ENCODE measurements at places on chromosomes 1 and 21.

GRCh38 chr1:8025671-8026144, 401 bp downstream of the ERRFI1 start:
- DNase-seq: no peak

- no peak for DNase-seq
Observed at GRCh38 chr1:173479649-173480048, 2.5 kb downstream of the PRDX6 start.

- no peak for DNase-seq
Observed at GRCh38 chr1:6007318-6008083, 15.3 kb upstream of the NPHP4 start.

DNA sequence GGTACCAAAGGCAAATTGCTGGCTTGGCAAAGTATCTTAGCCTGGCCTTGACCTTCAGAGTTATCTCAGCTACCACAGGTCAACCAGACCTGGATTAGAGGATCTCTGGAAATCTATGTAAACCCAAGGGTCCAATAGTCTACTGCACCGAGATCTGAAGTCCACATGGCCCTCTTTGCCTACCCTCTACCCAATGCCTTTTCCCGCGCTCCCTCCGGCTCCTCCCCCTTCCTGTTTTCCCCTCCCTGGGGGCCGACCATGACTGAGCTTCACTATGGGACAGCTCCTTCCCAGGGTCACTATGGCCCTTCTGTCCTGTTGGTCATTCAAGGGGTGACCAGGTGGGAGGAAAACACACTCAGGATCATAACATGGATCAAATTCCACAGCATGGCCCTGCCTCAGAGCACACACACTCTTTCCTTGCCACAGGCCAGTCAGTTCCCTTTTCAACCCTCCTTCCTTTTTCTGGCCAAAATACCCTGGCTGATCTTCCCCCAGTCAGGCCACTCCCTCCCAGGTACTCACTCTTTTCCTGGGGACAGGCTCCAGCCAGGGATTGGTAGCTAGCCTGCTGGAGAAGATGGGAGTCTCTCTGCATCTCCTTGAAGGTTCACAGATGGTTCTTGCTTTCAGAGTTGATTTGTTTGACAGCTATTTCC, 19.1 kb upstream of the TMEM183A start:
- DNase-seq: no peak

DNA sequence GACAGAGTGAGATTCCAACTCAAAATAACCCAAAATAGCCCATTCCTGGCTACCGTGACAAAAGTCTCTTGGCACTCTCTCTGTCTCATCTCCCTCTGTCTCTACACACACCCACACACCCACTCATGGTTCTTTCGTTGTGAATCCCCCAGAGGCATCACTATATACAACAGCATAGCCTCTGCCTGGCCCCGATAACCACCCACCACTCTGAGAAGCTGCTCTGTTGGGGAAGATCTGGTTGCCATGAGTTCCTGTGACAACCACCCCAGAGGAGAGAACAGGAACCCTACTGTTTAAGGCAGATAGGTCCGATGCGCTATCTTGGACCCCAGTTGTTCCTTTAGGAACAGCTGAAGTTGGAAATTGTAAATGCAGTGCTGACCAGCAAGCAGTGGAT, 70.4 kb upstream of the LYST start:
- DNase-seq: no peak

DNA sequence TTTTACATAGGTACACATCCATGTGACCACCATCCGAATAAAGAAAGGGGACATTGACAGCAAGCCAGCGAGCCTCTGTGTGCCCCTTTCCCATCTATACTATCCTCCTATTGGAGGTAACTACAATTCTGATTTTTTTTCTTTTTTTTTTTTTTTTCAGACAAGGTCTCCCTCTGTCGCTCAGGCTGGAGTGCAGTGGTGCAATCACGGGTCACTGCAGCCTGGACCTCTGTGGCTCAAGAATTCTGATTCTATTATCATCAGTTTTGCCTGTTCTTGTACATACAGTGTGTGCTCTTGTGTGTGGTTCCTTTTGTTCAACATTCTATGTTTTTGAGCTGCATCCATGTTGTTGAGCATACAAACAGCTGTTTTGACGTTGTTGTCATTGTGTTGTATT, 56.0 kb upstream of the SRSF10 start:
- DNase-seq: no peak

- no peak for DNase-seq
Observed at GRCh38 chr1:41051022-41051421, 29.5 kb upstream of the SLFNL1 start.
